ENCODE measurements at places on chromosomes 3 and 15. TPM values are rescaled to one million over a fixed set of nuclear protein-coding genes. Genes with fewer than 3 reads are reported as not detected.

DNA sequence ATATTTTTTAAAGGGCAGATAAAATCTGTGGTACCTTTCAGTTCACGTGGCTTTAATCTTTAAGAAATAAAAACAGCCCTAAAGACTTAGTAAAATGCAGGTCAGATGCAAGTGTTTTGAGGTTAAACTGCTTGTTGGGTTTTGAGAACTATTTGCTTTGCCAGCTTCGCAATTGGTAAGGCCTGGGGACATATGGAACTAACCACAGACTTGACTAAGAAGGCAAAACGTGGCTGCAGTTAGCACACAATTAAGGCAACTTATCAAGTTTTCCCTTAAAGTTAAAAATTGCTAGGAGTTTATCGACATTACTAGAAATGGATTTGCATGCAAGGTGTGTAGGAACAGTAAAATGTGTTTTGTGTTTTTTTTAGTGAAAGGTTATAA lies 206.9 kb downstream of the ZNF385D start:
- no peak overlapping the region for H3K4me3 ChIP-seq
- H3K4me1 ChIP-seq = peaks cover 6% of the 10 kb centered on the region
- no peaks in the 10 kb centered on the region for H3K27me3 ChIP-seq
- DNase-seq = no peak

Gene CFAP161
- not detected for total RNA-seq

GRCh38 chr3:158683230-158683962 lies 10.9 kb upstream of the LXN start:
- no peaks in the 10 kb centered on the region for H3K27me3 ChIP-seq
- DNase-seq = no peak
- no peak overlapping the region for H3K4me3 ChIP-seq
- no peak overlapping the region for H3K27ac ChIP-seq

- no peak for DNase-seq
- H3K27ac ChIP-seq = no peak overlapping the region
- H3K4me1 ChIP-seq = peaks cover 10% of the 10 kb centered on the region
- no peaks in the 10 kb centered on the region for H3K27me3 ChIP-seq
- H3K4me3 ChIP-seq = no peak overlapping the region
- H3K36me3 ChIP-seq = no peaks in the 10 kb centered on the region
Measured at GRCh38 chr3:97817965-97818364, 3.8 kb upstream of the CRYBG3 start.

Gene STAB1
- total RNA-seq = 21.1 TPM

GRCh38 chr15:70494852-70495571 lies 268.3 kb downstream of the UACA start:
- H3K4me1 ChIP-seq = peaks cover 26% of the 10 kb centered on the region
- no peaks in the 10 kb centered on the region for H3K27me3 ChIP-seq
- H3K4me3 ChIP-seq = no peak overlapping the region
- no peaks in the 10 kb centered on the region for H3K36me3 ChIP-seq

Measured in suprapubic skin (tissue), 4 donors.